Activated CD4-positive, alpha-beta T cell treated with anti-CD3 and anti-CD28 coated beads for 36 hours (primary cell): ENCODE measurements at places on chromosomes 13 and 19.

DNA sequence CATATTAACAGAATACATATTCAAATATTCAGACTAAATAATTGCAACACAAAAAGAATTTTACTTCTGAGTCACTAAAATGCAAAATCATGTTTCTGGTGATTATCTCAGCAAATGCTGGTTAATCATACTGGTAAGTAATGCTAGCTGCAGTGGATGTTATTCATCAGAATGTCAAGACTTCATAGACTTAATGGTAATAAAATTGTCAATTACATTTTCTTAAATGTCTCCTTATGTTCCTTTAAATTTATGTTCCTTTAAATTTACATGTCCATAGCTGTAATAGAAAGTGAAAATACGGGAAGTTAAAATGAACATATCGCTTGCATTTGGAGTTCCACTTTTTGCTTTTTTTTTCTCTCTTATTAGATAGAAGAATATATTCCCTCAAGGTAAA lies 853.0 kb downstream of the SLITRK6 start:
- DNase-seq, result no peak
- no peak overlapping the region for H3K4me3 ChIP-seq
- no peak overlapping the region for H3K27ac ChIP-seq
- H3K27me3 ChIP-seq, result no peaks in the 10 kb centered on the region

DNA sequence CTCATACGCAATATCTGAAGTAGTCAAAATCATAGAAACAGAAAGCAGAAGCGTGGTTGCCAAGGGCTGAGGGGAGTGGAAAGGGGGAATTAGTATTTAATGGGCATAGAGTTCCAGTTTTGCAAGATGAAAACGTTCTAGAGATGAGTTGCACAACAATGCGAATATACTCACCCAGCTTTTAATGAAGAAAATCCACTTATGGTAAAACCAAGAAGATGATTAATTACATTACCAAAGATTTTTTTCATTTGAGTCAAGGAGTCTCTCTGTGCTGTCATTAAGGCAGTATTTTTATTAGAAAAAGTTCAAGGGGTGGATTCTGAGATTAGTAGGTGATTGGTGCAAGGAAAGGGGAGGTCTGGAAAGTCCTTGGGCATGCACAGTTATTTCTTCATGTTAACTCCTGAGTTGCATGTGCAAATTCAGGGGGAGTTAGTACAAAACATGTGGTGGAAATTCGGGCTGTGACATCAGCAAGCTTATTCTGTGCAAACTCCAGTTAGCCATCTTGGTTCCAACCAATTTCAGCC lies 6.9 kb upstream of the CBY2 start:
- H3K36me3 ChIP-seq, result no peaks in the 10 kb centered on the region
- DNase-seq, result peak; percentile 61
- peaks cover 2% of the 10 kb centered on the region for H3K27me3 ChIP-seq

- H3K36me3 ChIP-seq, result no peaks in the 10 kb centered on the region
- no peak overlapping the region for H3K27ac ChIP-seq
- no peak overlapping the region for H3K4me3 ChIP-seq
- no peaks in the 10 kb centered on the region for H3K27me3 ChIP-seq
- H3K4me1 ChIP-seq, result peaks cover 29% of the 10 kb centered on the region
- no peak for DNase-seq
Observed at GRCh38 chr13:23959231-23959862, 62.0 kb upstream of the C1QTNF9B start.

DNA sequence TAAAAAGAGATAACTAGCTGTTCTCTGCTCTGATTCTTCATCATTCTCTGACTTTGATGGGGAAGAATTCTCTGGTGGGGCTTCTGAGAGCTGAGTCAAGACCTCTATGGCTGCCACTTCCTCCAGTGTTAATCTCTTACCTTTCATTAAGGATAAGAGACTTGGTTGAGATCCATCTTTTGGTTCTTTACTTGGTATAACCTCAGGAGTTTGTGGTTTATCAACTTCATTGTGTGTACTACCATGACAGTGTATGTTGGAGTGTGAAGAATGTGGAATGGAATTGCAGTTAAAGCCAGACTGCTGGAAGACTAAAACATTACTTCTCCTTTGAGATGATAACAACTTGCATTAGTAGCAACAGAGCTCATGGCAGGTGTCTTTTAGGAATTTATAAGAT lies 222.0 kb downstream of the SLITRK5 start:
- no peak overlapping the region for H3K27ac ChIP-seq
- no peaks in the 10 kb centered on the region for H3K27me3 ChIP-seq
- H3K4me1 ChIP-seq, result no peaks in the 10 kb centered on the region
- no peak overlapping the region for H3K4me3 ChIP-seq
- DNase-seq, result no peak
- H3K36me3 ChIP-seq, result no peaks in the 10 kb centered on the region

- DNase-seq, result no peak
- peaks cover 11% of the 10 kb centered on the region for H3K27me3 ChIP-seq
- no peaks in the 10 kb centered on the region for H3K36me3 ChIP-seq
- H3K4me1 ChIP-seq, result peaks cover 12% of the 10 kb centered on the region
- H3K27ac ChIP-seq, result no peak overlapping the region
Observed at GRCh38 chr13:20709782-20710181, 6.3 kb downstream of the IL17D start.

DNA sequence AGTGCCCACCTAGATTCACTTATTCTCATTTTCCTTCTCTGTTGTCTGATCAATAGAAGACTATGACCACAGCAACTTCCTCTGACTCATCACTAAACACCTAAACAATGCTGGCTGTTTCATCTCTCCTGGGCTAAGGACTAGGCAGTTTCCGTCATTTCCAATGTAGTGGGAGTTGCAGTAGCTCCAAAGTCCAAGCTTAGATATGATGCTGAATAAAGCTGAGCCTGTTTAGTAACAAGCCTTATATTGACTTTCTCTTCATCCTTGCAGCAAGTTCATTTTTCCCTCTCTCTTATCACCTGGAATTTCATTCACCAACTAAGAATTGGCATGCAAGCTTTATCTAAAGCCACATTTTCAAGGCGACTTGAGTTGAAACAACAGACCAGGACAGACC lies 53.5 kb upstream of the PCDH9 start:
- DNase-seq, result no peak
- no peaks in the 10 kb centered on the region for H3K36me3 ChIP-seq
- H3K27ac ChIP-seq, result no peak overlapping the region
- no peak overlapping the region for H3K4me3 ChIP-seq
- no peaks in the 10 kb centered on the region for H3K27me3 ChIP-seq
- H3K4me1 ChIP-seq, result no peaks in the 10 kb centered on the region

DNA sequence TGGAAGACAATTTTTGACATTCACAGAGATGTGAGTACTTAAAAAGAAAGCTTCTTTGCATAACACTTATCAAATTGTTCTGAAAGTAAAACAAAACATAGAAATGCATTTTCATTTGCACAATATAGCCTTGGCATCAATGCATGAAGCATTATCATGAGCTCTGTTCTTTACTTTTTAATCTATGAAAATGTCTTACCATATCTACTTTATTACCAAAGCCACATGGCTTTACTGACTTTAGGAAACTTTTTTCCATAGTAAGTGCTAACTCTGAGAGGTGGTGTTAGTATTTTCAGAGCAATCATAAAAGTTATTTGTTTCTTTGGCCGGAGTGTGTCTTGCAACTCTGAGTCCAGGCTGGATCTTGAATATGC lies 10.5 kb downstream of the TNFRSF19 start:
- H3K27me3 ChIP-seq, result peaks cover 35% of the 10 kb centered on the region
- no peak overlapping the region for H3K27ac ChIP-seq
- peaks cover 19% of the 10 kb centered on the region for H3K4me1 ChIP-seq
- no peaks in the 10 kb centered on the region for H3K36me3 ChIP-seq

- no peaks in the 10 kb centered on the region for H3K36me3 ChIP-seq
- no peak overlapping the region for H3K4me3 ChIP-seq
- H3K27ac ChIP-seq, result no peak overlapping the region
- no peaks in the 10 kb centered on the region for H3K27me3 ChIP-seq
- no peak for DNase-seq
Observed at GRCh38 chr13:92677571-92677970, 549.0 kb upstream of the GPC6 start.

DNA sequence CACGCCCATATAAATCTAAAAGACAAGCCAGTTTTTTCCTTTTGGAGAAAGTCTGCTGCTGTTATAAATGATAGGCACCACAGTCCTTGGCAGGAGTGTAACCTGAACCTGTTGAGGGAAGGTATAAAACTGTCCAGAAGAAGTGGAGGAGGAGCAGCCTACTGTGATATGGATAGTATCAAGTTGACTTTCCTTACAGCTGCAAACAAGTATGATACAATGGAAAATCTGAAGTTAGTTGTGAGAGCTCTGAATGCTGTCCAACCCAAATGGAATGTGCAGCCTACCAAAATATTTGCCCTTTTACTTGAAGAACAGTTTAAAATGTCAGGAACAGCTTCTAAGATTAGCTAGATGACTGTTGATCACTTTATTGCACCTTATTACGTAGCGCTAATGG lies 399.6 kb downstream of the FGF14 start:
- H3K36me3 ChIP-seq, result no peaks in the 10 kb centered on the region
- DNase-seq, result no peak
- no peak overlapping the region for H3K27ac ChIP-seq
- no peak overlapping the region for H3K4me3 ChIP-seq
- H3K27me3 ChIP-seq, result no peaks in the 10 kb centered on the region

DNA sequence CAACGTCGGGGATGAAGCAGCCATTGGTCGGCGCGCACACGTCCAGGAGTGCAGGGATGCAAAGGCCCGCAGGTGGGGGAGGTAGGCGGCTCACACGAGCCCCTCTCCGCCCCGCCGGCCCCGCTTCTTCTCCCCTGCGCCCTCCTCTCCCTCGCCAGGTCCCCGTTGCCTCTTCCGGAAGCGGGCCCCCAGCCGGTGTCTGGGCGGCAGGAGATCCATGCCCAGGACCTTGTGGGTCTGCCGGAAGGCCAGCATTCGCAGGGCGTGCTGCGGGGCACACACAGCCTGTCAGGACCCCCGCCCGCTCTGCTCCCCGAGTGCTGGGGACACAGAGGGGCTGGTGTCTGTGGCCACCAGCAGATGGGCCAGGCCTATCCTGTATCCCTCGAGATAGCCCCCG lies 19.7 kb upstream of the MATK start:
- DNase-seq, result no peak
- no peak overlapping the region for H3K27ac ChIP-seq
- H3K4me1 ChIP-seq, result peaks cover 12% of the 10 kb centered on the region

DNA sequence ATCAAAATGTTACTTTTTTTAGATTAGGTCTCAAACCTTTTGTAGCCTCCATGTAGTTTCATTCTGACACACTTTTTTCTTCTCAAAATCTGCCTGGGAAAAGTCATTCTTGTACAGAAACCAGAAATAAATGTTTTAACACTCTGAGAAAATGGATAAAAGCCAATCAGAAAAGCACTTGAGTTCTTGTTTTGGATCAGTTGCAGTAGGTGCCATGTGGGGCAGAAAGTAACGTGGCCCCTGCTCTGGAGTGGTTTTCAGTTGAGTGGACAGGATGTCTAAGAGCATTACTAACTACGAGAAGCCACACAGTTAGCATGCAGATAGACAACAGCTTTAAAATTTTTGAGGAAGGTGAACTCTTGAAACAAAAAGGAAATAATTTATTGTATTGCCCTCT lies 19.1 kb downstream of the GPR183 start:
- H3K27me3 ChIP-seq, result no peaks in the 10 kb centered on the region

- H3K27me3 ChIP-seq, result no peaks in the 10 kb centered on the region
- no peaks in the 10 kb centered on the region for H3K4me1 ChIP-seq
- DNase-seq, result no peak
- H3K4me3 ChIP-seq, result no peak overlapping the region
Observed at GRCh38 chr13:48621056-48621455, 32.7 kb upstream of the CYSLTR2 start.

- H3K4me3 ChIP-seq, result no peak overlapping the region
- peaks cover 9% of the 10 kb centered on the region for H3K27me3 ChIP-seq
- H3K4me1 ChIP-seq, result no peaks in the 10 kb centered on the region
- DNase-seq, result no peak
- no peak overlapping the region for H3K27ac ChIP-seq
Observed at GRCh38 chr13:110036060-110036459, 249.7 kb upstream of the IRS2 start.

GRCh38 chr13:78105656-78106055 lies 187.0 kb upstream of the EDNRB start:
- H3K27ac ChIP-seq, result no peak overlapping the region
- H3K4me3 ChIP-seq, result no peak overlapping the region
- no peak for DNase-seq
- H3K27me3 ChIP-seq, result no peaks in the 10 kb centered on the region

DNA sequence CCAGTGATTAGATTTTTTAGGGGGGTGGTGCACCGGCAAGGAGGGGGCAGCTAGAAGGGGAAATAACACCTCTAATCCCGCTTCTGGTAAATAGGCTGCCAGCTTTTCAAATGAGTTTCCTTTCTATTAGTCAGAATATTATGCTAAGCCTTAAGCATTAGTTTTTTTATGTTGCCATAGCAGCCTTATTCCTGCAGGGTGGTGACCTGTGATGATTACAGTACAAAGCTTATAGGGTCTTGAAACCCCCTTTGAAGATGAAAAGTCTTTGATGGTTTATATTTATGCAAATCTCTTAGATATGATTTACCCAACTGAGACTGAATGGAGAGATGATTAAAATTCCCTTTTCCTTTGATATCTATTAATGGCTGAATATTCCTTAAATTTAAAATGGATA lies 109.8 kb downstream of the ZIC5 start:
- H3K36me3 ChIP-seq, result peaks cover 8% of the 10 kb centered on the region
- H3K27ac ChIP-seq, result no peak overlapping the region
- peaks cover 9% of the 10 kb centered on the region for H3K4me1 ChIP-seq
- DNase-seq, result no peak
- H3K4me3 ChIP-seq, result no peak overlapping the region

- no peak for DNase-seq
- peaks cover 33% of the 10 kb centered on the region for H3K4me1 ChIP-seq
- no peaks in the 10 kb centered on the region for H3K27me3 ChIP-seq
Observed at GRCh38 chr19:47520839-47521238, 6.0 kb upstream of the NAPA start.

- no peaks in the 10 kb centered on the region for H3K36me3 ChIP-seq
- no peak overlapping the region for H3K4me3 ChIP-seq
- DNase-seq, result no peak
- peaks cover 4% of the 10 kb centered on the region for H3K4me1 ChIP-seq
- H3K27ac ChIP-seq, result no peak overlapping the region
Observed at GRCh38 chr13:25732111-25732865, 319.5 kb downstream of the SHISA2 start.
